ENCODE measurements at places on chromosomes 1 and 21.

DNA sequence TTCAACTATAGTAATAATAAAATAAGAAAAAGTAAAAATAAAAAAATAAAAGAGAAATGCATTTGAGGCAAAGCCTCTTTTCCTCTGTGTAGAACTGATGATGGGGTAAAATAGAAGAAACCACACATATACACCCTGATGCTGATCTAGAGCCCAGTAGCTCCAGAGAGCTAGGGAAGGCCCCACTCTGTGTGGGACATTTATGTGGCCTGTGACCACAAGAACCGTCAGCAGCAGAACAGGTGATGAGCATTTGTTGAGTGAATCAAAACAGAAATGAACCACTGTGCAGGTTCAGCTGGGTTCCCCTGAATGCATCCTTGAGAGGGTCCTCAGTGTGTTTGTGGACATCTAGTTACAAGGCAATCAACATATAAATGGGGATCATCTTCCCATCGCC lies 221.8 kb upstream of the HOOK1 start:
- DNase-seq: no peak

DNA sequence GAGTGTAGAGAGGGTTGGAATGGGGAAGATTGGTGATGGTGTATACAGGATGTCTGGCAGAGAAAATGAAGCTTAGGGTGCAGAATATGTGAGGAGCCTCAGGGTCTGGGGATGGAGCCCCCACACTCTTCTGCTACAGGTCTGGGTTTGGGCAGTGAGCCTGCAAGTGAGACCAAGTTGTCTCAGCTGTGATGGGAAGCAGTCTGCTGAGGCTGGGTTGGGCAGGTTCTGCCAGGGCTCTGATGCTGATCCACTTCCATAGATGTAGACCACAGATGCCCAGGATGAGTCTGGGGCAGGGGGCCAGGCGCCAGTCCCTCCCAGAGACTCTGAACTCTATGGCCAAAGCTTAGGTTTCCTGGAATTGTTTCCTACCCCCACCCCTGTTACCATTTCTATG lies 516.9 kb downstream of the PTPRU start:
- DNase-seq: no peak

DNA sequence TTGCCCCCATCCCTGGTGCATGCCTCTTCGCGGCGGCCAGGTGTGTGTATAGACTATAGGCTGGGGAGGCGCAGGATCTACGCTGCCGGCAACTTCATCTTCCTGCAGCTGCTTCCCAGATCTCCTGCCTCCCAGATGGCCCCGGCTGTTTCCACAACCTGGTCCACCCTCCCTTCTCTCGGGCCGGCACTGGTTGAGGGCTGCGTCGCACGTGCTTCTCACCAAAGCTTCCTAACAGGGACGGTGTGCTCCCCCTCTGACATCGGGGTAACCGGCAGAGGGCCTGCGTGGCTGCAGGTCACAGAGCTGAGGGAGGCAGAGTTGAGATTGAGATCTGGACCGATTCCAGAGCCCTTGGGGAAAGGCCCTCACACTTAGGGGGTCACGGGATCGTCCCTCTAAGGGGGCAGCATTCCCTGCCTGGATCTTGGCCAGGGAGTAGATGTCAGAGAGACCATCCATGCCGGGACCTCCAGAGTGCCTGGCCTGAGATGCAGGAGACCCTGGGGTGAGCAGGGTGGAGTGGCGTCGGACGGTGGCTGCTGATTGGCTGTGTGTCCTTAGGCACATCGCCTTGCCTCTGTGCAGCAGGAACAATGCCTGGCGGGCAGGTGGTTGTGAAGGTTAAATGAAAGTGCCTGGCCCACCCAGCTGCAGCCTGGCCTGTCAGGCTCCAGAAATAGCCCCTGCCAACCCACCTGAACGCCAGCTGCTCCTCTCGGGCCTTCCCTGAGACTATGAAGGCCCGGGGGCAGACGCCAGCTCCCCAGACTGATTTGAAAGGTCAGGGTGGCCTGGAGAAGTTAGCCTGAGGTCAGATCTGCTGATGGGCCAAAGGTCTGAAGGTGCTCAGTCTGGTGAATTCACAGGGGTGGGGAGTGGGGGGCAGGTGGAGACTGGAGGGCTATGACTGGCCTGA lies 6.1 kb upstream of the MASP2 start:
- no peak for DNase-seq

DNA sequence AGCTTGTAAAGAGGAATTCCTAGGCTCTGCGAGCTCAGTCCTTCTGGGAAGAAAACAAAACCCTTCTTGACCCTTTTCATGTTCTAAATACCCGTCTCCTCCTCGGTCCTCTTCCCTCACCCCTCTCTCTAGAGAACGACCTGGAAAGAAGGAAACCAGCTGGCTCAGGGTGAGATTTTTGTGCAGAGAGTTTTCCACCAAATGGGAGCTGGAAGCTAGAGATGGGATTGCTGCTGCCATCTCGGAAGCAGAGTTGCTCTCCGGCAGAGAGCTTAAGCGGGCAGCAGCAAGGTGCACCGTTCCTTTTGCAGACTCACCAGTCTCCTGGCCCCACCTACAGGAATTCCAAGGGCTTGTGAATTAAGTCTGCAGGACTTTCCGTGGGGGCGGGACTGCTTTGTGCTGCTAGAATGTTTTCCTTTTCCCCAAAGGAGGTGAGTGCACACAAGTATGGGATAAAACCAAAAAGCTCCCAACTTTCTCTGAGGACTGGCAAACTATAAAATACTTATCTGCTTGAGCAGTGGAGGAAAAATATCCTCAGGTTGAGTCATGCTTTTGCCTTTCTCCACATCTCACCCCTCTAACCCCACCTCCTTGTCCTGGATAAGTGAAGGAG lies 29.1 kb upstream of the KIAA0040 start:
- DNase-seq: no peak

- DNase-seq: peak; percentile 24
These were observed 24.6 kb downstream of the DMAP1 start for GRCh38 chr1:44237721-44238457.

GRCh38 chr1:118871582-118872171 lies 116.5 kb downstream of the TBX15 start:
- DNase-seq: no peak

GRCh38 chr1:153362187-153362775 lies 4.6 kb downstream of the S100A9 start:
- DNase-seq: no peak

GRCh38 chr1:14320518-14320917 lies 278.0 kb upstream of the KAZN start:
- DNase-seq: no peak

- no peak for DNase-seq
These were observed 100.0 kb upstream of the SLC25A33 start for GRCh38 chr1:9439074-9439761.

DNA sequence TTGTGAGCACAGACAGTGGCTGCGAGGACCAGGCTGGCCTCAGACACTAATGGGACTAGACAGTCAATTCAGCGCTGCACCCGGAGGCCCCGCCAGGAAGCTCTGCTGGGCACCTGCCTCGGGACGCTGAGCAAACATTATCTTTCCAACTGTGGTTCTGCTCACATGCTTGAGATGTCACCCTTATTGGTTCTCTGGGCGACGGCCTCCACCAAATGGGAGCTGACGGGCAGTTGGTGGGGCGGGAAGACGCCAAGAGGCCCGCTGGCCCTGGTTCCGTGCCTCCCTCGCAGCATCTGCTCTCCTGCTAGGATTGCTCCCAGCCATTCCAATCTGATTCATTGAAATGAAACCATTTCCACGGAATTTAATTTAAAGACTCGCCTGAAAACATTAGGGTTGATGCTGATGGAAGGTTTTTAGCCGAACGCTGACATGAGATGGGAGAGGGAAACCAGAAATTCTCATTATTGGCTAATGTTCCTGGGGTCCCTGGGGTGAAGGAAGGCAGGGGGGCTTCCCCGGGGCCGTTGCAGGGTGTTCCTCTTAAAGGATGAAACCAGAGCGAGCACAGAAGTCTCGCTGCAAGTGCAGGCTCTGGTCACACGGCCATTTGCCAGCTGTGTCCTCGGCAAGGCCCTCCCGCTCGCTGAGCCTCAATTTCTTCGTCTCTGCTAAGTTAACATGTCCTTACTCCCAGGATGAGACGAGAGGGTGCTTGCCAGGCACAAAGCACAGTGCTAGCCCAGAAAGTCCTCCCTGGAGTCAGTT lies 512.2 kb downstream of the NPHP4 start:
- no peak for DNase-seq

- no peak for DNase-seq
These were observed 743 bp downstream of the GPR52 start for GRCh38 chr1:174448531-174448883.

DNA sequence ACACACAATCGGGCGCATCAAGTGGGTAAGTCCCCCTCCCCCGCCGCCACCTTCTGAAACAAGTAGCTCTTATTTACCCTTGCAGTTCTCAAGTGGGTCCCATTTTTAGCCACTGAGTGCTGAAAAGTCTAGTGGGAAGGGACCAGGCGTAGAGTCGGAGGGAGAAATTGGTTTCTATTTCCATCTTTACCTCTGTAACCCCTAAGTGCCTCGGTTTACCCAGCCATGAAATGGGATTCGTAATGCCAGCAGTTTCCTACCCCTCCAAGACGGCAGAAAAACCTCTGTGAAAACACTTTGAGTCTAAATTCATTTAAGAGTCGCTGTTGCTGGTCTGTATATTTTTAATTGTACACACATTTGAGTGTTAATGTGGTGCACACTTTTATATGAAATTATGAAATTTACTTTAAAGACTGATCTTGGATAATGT lies 928 bp downstream of the TLCD4 start:
- no peak for DNase-seq
